Activated CD8-positive, alpha-beta T cell treated with anti-CD3 and anti-CD28 coated beads, Interleukin-2, amount 10 ng/mL, durations not matched to agents 7 days and 5 days (primary cell): ENCODE measurements at places on chromosomes 2 and 18. TPM values are rescaled to one million over a fixed set of nuclear protein-coding genes. Genes with fewer than 3 reads are reported as not detected.

SLC23A3 gene
- total RNA-seq = 2.0 TPM

INHA gene
- not detected for total RNA-seq

SP5 gene
- not detected for total RNA-seq

DNA sequence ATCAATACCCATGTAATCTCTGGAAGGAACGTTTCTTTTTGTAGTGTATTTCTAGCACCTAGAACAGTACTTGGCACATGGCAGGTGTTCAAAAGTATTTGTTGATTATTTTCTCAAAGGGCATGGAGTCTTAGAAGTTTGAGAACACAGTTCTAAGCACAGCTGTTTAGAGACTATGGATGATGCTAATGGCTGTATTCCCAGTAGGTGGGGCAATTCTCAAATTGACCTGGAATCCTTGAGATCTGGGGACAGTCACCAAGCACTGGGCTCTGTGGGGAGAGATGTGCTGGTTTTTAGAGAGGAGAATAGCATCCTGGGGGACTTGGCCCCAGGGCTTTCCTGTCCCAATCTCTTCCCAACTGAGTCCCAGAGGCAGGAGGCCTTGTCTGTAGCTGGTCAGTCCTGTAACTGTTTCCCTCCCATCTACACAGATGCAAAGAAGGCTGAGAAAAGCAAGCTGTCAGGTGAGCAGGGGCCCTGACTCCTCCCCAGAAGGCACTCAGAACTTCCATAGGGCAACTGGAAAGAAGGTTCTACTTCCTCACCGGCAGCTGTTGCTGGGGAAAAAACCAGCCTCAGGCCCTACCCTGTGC is 17.5 kb upstream of the IL36G start:
- DNase-seq = no peak
- peaks cover 3% of the 10 kb centered on the region for H3K27me3 ChIP-seq
- H3K4me1 ChIP-seq = no peaks in the 10 kb centered on the region
- no peaks in the 10 kb centered on the region for H3K36me3 ChIP-seq
- H3K27ac ChIP-seq = no peak overlapping the region
- H3K4me3 ChIP-seq = no peak overlapping the region

GRCh38 chr2:156004459-156004858 is 328.1 kb downstream of the NR4A2 start:
- no peak overlapping the region for H3K4me3 ChIP-seq
- no peaks in the 10 kb centered on the region for H3K27me3 ChIP-seq
- no peak overlapping the region for H3K27ac ChIP-seq

GRCh38 chr2:2825062-2825461 is 494.0 kb upstream of the MYT1L start:
- no peaks in the 10 kb centered on the region for H3K4me1 ChIP-seq
- DNase-seq = no peak
- H3K27ac ChIP-seq = no peak overlapping the region

DNA sequence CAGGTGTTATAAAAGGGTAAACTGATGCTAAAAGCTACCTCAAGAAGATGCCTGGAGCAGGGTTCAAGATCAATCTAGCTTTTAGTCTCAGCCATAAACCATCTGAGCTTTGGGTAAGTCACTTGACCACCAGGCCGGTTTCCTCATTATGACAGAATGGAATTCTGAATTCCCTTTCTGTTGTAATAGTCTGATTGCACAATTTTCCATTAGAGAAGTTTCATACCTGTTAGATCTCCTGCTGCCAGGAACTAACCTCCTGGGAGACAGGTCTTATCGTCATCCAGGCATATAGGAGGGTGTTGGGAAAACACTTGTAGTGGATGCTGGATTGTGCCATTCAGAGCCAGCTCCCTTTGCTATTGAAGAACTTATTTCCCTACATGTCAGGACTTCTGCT is 272.5 kb downstream of the TDRD15 start:
- no peaks in the 10 kb centered on the region for H3K4me1 ChIP-seq
- H3K27me3 ChIP-seq = no peaks in the 10 kb centered on the region
- H3K36me3 ChIP-seq = no peaks in the 10 kb centered on the region

DNA sequence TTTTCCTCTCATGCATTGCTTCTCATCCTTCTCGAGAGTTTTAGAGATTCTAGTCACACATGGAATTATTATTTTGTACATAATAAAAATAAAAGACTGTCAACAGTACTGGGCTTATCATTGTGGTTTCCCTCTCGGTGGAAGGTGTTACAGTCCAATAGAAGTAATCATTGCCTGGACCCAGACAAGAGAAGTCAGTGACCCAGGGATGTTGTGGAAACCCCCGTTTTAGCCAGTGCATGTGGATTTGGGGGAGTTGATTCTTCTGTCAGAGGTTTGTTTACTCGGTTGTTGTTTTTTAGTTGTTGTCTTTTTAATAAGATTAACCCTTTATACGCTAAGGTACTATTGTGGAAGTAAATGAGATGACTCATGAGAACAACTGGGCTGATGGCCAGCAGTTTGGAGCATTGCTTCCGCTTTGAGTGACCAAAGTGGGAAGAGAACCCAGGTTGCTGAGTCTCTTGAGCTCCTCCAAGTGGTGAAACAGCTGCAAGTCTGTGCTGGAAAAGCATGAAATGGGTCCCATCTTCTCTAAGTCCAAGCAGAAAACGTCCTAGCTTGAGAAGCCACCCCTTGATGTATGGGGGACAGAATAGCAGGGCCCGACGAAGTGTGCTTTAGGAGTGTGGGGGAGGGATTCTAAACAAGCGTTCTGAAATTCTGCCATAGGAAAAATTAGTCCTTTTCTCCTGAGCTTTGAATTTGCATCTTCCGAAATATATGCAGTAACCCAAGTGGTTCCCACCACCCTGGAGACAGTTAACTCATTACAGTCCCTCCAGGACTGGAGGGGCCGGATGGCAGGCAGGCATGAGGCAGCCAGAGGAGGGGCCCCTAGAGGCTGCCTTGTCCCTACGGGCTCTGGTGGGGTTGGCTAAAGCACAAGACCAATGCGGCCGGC is 61.8 kb upstream of the GPR45 start:
- no peak overlapping the region for H3K4me3 ChIP-seq
- no peak for DNase-seq
- no peaks in the 10 kb centered on the region for H3K36me3 ChIP-seq

- H3K36me3 ChIP-seq = no peaks in the 10 kb centered on the region
- no peak overlapping the region for H3K27ac ChIP-seq
- peaks cover 13% of the 10 kb centered on the region for H3K27me3 ChIP-seq
- no peak overlapping the region for H3K4me3 ChIP-seq
- H3K4me1 ChIP-seq = no peaks in the 10 kb centered on the region
- DNase-seq = no peak
Observed at GRCh38 chr2:128365217-128365905, 46.7 kb upstream of the HS6ST1 start.
